ENCODE measurements at places on chromosomes 12 and 14.
A peak's percentile ranks its signal among the peaks of the same experiment; 100 is the strongest.

GRCh38 chr14:94173471-94173884 lies 644 bp upstream of the PPP4R4 start:
- no peak for DNase-seq

DNA sequence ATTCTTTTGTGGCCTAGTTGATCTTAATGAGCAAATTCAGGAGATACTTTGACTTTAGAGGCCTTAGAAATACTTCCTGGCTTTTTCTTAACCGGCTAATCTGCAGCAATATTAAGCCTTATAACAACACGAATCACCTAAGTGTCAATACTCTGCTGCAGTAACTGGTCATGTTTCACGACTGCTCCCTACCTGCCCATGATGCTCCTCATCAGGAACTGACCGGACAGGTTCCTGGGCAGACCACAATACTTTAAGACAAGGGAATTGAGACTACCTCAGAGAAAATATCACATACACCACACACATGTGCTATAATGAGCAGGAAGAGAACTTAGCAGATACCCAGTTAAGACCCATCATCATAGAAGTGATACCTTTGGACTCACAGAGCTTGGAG lies 211.9 kb upstream of the BMP4 start:
- no peak for DNase-seq

- peak; percentile 57 for DNase-seq
These were observed 32.1 kb downstream of the SLC15A4 start for GRCh38 chr12:128791395-128792322.

DNA sequence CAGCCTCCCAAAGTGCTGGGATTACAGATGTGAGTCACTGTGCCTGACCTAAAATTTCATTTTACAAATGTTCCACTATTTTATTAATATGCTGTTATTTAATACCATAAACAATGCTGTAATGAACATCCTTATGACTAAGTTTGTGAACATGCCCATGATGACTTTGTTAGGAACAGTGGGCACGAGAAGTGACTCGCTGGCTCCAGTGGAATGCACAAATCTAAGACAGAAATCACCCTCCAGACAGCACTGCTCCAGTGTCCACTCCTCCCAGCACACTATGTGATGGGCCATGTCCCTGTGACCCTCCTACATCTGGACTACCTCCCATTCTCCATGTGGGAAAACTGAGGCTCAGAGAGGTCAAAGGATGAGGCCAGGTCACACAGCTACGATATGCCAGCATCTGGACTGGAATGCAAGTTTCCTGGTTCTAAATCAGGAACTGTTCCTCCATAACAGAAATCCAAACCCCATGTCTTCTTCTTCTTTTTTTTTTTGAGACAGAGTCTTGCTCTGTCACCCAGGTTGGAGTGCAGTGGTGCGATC lies 57.9 kb downstream of the GPR68 start:
- no peak for DNase-seq

DNA sequence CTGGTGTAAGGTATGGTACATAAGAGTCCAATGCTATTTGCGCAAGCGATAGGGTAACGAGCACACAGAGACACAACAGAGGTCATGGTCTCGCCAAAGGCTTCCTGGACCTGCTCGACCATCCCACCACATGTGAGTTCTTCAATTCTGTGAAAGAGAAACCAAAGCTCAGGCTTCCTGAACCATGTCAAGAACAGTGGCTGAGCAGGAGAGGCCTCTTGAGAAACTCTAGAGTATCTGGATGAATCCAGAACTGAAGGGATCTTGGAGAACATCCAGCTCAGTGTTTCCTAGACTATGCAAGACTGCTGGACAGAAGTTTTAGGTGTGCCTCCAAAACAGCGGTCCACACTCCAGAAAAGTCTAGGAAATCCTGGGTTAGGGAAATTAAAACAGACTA lies 114.5 kb downstream of the TRAFD1 start:
- peak; percentile 6 for DNase-seq

DNA sequence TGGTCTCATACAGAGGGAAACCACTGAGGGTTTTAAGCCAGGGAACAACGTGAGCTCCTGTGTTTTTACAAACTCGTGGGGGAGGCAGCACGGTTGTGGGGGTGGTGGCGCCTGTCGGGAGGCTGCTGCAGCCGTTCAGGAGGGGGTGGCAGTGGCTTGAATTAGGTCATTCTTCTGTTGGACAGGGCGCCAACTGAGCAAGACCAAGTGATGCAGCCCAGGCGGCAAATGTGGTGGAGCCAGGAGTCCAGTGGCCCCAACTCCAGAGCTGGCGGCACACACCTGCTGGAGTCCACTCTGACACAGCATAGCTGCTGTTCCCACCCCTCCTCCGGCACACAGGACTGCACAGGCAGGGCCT lies 27.8 kb downstream of the FBRSL1 start:
- no peak for DNase-seq

- no peak for DNase-seq
These were observed 756.6 kb downstream of the NOVA1 start for GRCh38 chr14:25841226-25841625.

- no peak for DNase-seq
These were observed 71.4 kb upstream of the HIF1A start for GRCh38 chr14:61623927-61624326.

- no peak for DNase-seq
These were observed 41.1 kb downstream of the ACSM4 start for GRCh38 chr12:7344833-7345606.

- no peak for DNase-seq
These were observed 23.5 kb downstream of the CSRP2 start for GRCh38 chr12:76855271-76855670.

DNA sequence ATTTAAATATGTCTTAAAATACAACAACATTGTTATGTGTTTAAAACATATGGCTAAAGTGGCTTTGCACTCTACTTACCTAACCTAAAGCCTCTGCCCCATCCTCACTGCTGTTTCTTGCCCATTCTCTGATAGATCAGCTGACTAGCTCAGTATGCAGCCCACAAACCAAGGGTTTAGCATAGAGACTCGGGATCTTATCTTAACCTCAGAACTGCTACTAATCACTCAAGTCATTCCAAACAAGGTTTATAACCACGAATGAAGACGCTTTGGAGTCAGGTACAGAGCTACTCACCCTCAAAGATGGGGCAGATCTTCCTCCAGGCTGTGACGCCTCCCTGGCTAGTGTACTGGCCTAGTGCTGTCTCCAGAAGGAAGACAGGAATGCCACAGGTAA lies 19.3 kb downstream of the SLC6A13 start:
- DNase-seq = no peak

DNA sequence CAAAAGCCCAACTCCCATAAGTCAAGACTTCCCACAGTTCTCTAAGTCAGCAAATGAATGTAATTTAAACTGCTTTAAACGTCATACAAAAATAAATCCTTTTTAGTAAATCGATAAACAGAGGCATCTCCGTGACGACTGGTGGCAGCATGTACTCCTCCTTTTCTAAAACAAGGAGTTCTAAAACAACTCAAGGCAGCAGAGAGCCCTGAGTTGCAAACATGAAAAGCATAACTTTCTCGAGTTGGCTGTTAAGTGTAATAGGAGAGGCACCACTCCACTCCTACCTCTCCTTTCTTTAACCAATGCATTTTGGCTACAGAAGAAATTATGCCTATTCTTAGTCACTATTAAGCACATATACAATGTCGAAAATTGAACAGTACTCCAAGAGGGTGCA lies 22.0 kb downstream of the LTBR start:
- no peak for DNase-seq

DNA sequence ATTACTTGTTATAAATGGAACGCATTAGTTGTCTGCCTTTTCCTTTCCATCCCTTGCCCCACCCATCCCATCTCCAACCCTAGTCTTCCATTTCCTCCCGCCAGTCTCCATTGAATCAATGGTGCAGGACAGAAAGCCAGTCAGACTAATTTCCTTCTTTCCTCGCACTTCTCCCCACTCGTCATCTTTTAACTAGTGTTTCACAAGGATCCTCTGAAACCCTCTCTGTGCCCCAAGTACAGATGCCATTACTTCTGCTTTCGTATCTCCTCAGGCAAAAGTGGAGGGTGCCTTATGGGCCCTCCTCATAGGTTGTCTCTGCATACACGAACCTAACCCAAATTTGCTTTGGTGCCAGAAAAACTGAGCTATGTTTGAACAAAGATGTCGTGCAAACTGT lies 4.2 kb downstream of the DAZAP2 start:
- no peak for DNase-seq

GRCh38 chr12:58420503-58420902 lies 479.1 kb downstream of the ATP23 start:
- no peak for DNase-seq

DNA sequence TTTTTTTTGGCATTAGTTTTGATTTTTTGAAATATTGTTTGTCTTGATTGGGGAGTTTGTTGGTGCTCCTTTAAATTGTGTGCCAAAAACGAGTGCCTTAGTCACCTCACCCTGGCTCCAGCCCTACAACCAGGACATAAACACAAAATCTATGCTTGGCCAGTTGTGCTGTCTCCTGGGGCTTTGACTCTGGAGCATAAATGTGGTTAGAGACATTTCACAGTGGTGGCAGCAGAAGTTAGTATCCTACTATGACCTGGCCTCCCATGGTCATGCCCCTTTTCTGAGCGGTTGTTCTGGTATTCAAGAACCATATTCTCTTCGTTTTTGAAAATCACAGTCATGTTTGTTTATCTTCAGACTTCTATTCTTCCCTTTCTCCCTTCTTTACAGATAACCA lies 70.7 kb upstream of the PSMA6 start:
- DNase-seq = no peak

DNA sequence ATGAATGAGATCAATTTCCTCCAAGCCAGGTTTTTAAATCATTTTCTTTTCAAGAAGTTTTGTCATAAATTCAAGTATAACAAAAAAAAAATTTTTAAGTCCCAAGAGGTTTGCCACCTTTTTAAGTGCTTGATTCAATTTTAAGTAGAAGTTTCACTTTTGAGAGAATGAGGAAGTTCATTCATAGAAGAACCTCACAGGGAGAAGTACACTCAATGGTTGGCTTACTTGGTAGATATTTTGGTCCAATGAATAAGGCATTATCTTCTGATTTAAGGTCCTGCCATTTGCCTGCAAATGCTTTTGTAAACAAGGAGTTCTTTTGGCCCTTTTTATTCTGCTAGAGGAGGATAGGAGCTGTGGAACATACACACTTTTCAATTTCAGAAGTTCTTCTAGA lies 96.7 kb upstream of the NOVA1 start:
- no peak for DNase-seq

DNA sequence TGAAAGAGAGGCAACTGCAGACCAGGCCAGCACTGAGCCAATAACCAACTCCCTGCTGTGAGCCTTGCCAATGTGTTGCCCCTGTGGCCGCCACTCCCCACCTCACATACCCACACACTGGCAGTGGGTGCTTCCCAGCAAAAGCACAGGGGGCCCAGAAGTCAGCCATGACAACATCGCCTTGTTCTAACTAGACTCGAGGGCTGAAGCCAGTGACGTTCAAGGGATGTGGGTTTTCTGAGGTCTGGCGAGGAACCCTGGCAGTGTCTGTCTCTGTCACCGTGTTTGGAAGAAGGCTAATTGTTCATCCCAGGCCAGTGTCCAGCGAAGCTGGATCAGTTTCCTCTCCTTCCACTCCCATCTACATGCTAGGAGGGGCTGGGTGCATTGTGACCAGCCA lies 311.8 kb upstream of the AMIGO2 start:
- DNase-seq = peak; percentile 3

DNA sequence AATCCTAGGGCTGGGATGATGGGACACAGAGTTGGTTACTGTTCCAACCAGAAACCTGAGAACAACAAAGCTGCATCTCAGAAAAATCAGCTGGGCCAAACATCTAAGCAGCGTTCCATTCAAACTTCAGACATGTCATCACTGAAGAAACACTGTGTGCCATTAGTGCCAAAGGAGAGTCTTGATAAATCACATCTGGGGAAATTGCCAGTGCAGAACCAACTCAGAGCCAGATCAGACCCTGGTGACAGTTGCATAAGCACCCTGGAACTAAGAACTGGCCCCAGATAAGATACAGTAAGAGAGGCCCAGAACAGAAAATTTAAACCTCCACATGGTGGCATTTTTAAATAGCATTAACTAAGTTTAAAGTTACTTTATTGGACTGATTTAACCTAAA lies 482.8 kb downstream of the PRKD1 start:
- DNase-seq = no peak

- DNase-seq = no peak
These were observed 895 bp downstream of the SLC7A8 start for GRCh38 chr14:23182372-23183157.

DNA sequence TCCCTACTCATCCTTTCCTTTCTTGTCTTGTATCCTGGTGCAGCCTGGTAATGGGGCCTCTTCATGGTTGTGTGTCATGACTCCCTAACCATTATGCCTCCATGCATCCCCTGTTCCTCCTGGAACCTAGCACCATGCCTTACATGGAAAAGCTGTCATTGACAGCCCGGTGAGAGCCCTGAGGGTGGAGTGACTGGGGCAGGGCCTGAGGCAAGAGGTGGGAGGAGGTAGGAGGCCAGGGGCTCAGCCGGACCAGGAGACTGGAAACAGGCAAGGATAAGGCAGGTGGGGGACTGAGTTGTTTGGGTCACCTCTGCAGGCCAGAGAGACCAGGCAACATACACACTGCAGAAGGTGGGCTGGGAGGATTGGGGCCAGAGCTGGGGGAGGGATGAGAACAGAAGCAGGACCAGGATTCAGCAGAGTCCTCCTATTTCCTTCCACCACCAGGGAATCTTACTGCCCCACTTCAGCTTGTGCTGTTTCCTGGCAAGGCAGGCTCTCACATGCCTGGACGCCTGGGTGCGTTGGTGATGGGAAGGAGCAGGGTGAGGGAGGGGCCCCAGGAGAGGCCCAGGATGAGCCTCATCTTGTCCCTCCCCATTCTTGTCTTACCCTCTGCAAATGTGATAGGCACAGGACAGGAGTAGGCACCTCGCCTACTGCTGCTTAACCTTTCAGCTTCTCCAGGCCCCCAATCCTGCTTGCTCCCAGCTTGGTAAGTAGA lies at the start of gene LTB4R2:
TSS of gene LTB4R2 (plus strand) at position 603 of the 727 bp plus-strand sequence. CDS start 525 bp downstream, outside the sequence.
- no peak for DNase-seq

DNA sequence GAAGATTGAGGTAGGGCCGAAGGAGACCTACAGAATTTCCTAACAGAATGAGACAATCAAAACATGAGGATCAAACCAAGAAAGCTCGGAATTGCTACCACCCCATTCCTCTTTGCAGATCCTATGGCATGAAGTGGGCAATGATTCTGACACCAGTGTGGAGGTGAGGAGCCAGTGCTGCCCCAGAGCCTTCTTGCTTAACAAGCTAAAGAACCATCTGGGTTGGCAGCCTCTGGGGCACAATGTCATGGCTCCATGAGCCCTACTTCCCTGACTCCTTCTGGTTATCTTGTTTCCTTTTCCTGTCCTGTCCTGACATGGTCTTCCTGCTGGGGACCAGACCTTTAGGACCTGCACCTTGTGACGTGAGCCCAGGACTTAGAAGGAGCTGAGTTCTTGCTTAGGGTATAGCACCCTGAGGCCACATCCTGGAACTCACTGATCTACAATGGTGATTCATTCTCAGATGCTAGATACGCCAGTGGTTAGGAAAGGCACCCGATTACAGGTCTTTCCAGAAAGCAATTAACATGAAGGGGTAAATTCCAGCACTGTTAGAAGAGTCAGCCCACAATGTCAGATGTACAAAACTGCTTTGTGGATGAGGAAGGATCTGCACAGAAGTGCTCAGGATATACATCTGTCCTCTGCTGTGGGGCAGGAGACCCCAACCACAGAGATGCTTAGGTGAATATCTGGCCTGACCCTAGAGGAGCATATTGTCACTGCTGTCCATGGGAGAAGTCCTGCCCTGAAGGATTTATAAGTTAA lies 324.2 kb downstream of the ZFP36L1 start:
- DNase-seq = peak; percentile 59

GRCh38 chr14:31858868-31859267 lies 218.2 kb upstream of the ARHGAP5 start:
- DNase-seq = no peak

- peak; percentile 87 for DNase-seq
These were observed 10.2 kb downstream of the PPFIBP1 start for GRCh38 chr12:27534060-27534764.

GRCh38 chr14:32438517-32438916 lies 109.4 kb downstream of the AKAP6 start:
- peak; percentile 26 for DNase-seq

Data from GM12865 (cell line).